ENCODE measurements at places on chromosomes 4 and X.

DNA sequence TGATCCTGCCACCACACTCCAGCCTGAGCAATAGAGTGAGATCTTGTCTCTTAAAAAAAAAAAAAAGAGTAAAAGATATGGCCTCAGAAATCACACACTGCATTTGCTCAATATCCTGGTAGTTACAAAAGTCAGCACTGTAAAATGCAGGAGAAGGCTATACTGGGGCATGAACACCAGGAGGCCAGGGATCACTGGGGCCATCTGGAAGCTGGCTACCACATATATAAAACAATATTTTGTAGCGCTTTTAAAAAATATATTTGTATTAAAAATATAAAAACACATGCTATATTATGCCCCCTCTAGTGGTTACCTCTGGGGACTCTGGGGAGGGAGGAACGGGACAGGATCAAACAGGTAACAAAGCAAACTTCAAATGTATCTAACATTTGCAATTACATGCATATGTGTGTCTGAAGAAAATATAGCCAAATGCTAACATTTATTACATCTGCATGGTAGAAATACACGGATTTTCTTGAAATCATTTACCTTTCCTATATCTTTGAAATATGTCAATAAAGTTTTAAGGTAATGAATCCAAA is 4.0 kb downstream of the C4orf46 start:
- no peak for DNase-seq

DNA sequence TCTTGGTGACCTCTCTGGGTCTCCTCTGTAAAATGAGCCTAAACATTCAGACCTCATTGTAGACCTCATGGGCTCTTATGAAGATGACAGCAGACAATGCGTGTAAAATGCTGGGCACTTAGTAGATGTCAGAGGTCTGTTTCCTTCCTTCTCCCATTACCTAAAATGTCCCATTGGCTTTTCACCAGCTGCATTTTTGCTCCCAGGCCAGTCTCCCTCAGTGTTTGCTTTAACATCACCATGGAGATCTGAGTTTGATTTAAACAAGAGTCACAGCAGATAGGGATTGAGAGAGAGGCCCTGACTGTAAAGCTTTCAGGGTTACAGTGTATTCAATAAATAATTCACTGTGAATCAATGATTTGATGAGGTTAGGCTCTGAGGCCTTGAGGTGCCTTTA is 24.3 kb downstream of the PSAPL1 start:
- no peak for DNase-seq

DNA sequence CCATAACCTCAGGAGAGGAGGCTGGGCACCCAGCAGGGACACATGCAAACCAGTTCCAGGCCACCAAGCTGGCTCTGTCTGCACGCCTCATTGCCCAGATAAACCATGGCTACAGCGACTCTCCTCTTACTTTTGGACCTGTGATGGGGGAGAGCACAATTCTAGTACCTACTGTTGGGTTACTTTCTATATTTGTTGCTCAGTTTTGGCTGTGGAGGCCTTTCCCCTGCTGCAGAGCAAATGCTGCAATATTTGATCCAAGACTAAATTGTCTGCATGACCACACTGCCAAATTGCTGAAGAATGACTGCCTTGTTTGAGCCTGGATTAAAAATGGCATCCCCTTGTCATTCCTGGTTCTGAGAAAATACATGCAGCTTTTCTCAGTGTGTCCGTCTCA is 253.5 kb downstream of the ARHGAP10 start:
- DNase-seq, result no peak

GRCh38 chr4:37602454-37603069 is 83.6 kb downstream of the RELL1 start:
- DNase-seq, result no peak

GRCh38 chr4:89289312-89289711 is 18.3 kb downstream of the GPRIN3 start:
- no peak for DNase-seq

DNA sequence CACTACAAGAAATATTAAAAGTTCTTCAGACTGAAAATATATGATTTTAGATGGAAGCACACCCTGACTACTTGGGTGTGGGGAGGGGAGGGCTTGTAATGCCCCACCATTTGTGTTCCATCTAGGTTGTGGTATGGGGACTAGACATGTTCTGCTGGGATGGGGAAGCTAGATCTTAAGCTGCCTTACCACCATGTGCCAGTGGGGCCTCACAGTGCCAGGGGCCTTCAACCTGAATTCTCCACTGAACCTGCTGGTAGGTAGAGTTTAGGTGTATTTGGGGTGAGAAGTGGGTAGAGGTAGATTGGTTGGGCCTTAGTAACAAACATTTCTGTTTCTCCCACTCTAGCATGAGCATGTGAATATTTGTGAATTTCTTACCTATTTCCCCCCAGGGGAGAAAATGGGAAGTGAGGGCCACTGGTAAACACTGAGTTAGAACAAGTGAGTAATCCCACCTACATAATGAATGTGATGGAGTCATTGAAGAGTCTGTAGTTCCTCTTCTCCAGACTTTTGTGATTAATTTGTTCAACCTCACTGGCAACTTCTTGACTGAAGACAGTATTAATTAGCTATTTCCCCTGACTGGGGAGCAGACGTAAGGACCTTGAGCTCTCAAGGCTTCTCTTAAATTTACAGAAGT is 44.0 kb downstream of the BRCC3 start:
- no peak for DNase-seq

GRCh38 chr4:5488413-5488812 is 219.9 kb downstream of the EVC2 start:
- no peak for DNase-seq

DNA sequence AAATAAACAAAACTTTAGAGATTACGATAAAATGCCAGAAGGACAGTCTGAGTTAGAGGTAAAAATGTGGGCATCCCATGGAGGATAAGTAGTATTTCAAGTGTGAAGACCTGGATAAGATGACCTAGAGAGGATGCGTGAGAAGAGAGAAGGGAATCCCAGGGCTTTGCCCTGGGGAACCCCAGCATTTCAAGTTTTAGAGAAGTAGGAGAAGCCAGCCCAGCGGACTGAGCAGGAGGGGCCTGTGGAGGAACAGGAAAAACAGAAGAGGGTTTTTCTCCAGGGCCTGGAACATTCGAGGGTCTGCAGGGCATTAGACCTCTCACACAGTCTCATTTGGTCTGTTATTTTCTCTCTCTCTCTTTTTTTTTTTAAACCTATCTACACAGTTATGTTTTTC is 2.9 kb upstream of the CFP start:
- no peak for DNase-seq

- no peak for DNase-seq
Observed at GRCh38 chr4:22764183-22764582, 71.4 kb downstream of the GBA3 start.

DNA sequence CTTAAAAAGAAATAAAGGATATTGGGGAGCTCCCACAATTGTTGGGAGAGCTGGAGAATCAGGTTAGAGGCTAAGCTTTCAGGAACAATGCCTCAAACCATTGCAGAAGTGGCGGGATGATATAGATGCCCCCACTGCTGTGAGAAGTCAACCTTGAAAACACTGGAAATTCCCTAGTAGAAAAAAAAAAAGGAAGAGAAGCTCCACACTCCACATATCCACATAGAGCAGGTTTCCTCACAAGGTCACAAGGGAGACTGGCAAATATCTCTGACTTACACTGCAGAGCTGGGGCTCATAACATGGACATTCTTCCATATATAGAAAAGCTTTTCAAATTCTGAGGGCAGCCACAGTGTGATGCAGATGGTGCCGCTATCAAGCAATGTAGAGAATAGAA is 22.7 kb upstream of the OGT start:
- DNase-seq, result no peak

- DNase-seq, result no peak
Observed at GRCh38 chr4:66300336-66300934, 630.1 kb upstream of the EPHA5 start.

GRCh38 chr4:1172228-1172851 is at the start of gene SPON2:
Gene SPON2 (minus strand): TSS chr4:1172583.
- DNase-seq, result no peak

DNA sequence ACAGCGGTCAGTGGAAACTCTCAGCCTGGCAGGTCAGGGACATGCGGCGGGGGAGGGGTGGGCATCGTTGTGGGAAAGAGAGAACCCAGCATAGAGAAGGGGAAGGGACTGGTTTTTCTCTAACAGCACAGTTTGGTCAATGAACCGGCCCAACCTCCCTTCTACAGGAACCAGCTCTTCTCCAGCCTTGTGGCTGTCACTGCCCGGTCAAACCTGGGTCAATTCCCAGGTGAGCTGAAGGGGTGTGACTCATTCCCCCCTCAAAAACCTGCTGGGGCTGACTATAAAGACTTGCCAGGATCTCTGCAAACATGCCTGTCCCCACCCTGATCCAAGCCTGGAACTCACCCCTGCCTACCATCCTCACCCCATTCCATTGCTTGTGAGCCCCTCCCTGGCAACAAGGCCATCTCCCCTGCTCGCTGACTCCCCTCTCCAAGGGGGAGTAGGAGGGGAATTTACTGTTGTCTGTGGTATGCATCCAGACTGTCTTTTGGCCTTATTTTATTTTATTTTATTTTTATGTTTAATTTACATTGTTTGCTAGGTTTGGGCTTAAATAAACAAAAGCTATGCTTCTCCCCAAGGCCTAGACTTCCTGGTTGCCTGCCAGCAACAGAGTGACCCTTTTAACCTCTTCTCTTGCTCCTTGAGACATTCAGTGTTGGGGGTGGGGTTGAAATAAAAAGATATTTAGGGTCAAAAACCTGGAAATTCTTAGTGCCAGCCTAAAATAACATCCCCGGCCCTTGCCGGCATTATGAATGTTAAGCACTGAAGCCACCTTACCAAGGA is 49.6 kb downstream of the TSC22D3 start:
- DNase-seq, result no peak

DNA sequence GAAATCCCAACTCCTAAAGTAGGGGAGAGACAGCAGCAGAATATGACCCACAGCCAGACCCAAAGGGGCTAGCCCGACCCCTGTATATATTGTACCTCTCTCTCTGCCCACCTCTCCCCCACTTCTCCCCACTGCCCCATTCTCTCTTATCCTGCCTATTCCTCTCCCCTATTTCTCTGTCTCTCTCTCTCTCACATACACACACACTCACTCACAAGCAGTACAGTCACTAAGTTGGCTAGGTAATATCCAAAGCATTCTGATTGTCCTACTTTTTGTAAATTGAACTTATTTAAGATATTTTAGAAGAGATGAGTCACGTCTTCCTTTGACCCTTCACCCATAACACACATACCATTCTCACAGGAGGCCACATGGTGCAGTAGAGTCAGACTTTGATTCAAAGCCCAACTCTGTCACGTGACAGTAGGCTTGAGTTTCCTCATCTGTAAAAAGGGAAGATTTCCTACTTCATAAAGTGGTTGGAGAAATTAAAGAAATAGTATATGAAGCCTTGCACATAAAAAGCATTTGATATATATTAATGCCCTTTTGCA is 29.5 kb downstream of the SRPX2 start:
- no peak for DNase-seq

DNA sequence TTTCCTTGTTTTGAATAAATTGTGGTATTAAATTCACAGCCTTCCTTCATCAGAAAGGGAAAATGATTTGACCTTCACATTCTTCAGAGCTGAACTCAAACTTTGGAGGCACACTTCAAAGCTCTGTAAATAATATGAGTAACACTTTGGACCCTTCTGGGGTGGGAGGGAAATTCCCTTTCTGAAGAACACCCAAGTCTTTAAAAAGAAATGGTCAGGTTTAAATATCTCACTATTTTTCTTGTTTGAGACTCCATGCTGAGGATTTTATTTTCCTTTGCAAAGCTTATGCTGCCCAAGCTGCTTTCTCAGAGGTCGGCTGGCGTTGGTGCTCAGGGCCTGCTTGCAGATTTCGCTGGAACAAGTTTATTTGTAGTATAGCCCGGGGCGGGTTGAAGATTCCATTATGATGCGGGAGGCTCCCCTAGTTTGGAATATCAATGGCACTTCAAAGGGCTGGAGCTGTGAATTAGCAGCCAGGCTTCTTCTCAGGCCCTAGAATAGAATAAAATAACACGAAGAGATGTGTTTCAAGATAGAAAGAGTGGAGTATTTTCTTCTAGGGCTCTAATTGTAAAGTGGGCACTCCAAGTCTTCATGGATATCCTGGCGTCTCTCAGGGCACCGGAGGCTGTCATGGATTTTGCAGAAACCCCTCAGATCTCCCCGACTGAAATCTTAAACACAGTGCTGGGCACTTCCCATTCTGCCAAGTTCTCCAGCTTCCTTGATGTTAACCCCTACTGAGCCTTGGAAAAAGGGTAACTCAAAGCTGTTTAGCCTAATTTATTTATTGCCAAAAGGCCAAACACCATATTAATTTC is 315.6 kb downstream of the GPAT3 start:
- no peak for DNase-seq

- no peak for DNase-seq
Observed at GRCh38 chr4:14582677-14583076, 419.6 kb upstream of the CPEB2 start.

DNA sequence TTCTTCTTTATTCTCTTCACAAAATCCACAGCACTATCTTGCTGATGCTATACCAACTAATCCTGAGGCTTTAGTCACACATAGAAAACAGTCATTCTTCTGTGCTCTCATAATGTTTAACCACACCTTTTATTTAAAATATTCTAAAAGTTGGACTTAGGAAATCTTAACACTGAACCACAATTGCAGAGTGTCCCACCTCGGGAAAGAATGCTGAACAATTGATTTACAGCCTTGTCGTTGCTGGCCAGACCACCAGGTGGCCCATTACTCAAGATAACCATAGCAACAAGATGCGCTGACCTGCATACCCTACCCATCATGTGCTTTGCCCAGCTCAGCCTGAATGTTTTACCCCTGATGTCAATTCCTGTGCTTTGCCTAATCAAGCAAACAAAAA is 100.8 kb downstream of the ARSJ start:
- DNase-seq, result no peak

GRCh38 chr4:176760471-176760870 is 32.3 kb downstream of the VEGFC start:
- DNase-seq, result no peak

GRCh38 chr4:125091-125771 is 930 bp downstream of the ZNF718 start:
- DNase-seq, result no peak

DNA sequence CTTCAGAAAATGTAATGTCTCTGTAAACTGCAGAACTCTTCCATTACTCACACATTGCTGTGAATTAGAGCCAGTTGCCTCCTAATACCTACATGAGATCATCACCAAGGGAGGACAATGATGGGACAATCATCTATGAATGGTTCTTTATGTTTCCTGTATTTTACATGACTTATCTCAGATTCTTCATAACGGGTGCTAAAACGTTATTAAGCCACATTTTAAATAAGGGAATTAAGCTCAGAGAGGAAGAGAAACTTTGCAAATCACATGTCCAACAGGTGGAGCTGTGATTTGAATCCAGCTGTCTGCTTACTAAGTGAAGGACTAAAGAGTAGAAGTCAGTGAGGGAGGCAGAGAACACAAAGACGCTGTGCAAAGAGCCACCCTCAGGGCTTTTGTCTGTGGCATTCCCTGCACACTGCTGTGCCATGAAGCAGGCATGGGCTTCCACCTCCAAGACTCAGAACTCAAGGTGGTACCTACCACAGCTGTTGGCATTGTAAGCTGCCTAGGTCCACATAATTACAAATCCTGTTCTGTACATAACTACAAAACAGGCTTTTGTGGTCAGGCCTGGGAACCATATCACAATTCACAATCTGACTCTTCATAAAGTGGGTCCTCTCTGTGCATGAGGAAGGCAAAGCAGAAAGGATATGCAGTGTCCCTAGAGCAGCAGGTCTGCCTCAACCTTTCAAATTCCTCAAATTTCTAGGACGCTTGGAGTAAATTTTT is 12.8 kb downstream of the TBC1D9 start:
- DNase-seq, result no peak

GRCh38 chr4:155943605-155944291 is 9.9 kb downstream of the CTSO start:
- no peak for DNase-seq

- no peak for DNase-seq
Observed at GRCh38 chr4:152778656-152779512, 646 bp downstream of the TIGD4 start.

All from NCI-H1048 (cell line).